ENCODE measurements at places on chromosomes 5 and 9. TPM values are rescaled to one million over a fixed set of nuclear protein-coding genes. Genes with fewer than 3 reads are reported as not detected.

- DNase-seq: no peak
Observed at GRCh38 chr5:35317586-35317985, 87.3 kb upstream of the PRLR start.

GRCh38 chr5:24773261-24773660 lies 128.5 kb upstream of the CDH10 start:
- no peak for DNase-seq

DNA sequence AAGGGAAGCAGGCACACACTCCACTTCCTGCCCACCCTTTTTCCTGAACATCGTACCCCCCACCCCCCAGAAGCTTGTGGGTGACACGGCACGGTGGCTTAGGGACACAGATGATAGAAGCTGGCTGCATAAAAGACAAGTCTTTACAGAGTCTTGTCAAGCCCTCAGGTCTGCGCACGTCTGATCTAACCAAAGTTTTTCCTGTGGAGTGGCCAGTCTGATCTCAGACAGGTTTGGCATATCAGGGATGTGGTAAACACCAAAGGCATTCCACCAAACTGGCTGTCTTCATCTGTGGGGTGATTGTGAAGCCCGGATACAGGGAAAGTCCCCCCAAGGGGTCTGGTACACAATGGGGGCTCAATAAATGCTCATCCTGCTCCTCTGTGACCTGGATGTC lies 50.0 kb downstream of the CRB2 start:
- DNase-seq: no peak

DNA sequence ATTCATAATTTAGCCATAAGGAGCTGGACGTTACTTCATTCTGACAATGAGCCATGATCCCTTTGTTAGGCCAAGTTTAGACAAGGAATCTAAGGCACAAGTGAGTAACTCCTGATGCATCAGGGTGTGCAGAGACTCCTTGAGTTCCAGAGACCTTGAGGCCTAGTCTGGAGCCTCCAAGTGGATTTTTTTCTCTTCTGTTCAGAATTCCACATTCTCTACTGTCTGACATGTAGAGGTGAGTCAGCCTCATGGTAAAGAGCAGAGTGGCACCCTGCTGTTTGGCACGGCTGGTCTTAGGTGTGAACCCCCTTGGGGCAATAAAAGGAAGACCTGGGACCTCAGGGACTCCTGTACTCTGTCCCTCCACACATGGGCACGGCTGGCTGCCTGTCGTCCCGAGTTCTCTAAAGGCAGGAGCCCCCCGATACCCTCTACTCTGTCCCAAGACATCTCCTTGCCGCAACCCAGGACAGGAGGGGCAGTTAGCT lies 22.0 kb upstream of the TGFBI start:
- no peak for DNase-seq

- no peak for DNase-seq
Observed at GRCh38 chr5:160703547-160704189, 148.3 kb downstream of the ATP10B start.

GRCh38 chr9:124776954-124777648 lies at the start of gene OLFML2A:
Gene OLFML2A, plus strand, starts transcription at chr9:124777133. Its CDS starts 138 bp downstream, at chr9:124777271.
- no peak for DNase-seq

DNA sequence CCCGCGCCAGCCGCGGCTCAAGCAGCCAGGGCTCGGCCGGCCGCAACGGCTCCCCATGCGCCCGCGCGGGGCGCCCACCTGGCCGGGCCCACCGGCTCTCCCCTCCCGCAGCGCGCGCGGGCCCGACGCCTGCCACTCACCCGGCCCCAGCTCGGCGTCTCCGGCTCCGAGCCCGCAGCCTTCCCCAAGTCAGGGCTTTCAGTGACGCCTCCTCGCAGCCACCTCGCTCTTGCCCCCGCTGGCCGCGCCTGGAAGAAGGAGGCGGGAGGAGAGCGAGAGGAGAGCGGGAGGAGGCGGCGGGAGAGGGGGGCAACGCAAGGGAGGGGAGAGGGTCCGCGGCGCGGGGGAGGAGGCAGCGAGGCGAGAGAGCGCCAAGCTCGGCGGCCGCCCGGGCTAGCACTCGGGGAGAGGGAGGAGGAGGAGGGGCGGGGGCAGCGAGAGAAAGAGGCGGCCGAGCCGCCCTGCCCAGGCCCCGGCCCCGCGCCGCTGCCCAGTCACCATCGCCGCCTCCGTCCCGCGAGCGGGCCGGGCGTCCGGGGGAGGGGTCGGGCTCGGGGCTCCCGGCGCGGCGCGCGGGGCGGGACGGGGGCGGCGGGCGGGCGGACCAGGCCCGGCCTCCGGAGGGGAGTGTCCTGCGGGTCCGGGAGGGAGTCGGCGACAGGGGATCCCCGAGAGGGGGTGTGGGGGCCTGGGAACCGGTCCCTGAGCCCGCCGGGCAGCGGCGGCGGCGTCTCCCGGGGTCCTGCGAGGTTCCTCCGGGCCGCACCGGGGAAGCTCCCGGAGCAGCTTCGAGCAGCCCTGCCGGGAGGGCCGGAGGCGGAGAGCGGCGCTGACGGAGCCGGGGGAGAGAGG lies at the start of gene LHFPL2:
Gene LHFPL2, minus strand, starts transcription at position 414 of the 852 bp plus-strand sequence. CDS start 138,559 bp downstream, outside the sequence.
- peak; percentile 87 for DNase-seq

DNA sequence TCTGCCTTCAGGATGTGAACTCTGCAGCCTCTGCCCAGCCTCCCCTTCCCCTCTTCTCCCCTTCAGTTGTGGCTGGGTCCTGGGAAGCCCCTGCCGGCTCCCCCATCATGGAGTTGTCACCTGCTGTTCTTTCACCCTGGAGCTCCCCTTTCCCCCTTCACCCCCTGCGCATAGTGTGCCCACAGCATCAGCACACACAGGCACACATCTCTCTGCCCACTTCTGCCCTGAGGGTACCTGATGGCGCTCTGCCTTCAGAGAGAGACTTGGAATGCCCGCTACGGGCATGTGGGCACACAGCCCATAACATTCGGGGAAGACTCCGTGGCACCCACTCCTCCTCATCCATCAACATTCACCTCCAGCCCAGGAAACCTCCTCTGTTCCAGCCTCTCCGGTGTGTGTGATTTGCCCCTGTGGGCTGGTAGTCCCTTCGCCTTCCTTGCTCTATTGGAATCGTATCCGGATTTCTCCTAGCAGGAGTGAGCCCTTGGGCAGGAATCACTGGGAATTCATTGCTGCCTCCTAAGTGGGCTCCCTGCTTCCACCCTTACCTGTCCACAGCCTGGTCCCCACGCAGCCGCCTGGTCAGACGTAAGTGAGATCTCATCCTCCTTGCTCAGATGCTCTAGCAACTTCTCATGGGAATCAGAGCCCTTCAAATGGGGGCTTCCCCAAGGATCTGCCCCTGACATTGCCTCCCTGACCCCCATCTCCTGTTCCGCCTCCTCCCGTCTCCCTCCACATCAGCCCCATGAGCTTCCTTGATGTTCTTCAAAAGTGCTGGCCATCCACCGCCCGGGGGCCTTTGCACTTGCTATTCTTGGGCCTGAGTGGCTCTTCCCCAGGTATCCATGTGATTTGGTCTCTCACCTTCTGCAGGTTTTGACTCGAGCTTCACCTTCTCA lies 61.5 kb upstream of the CTSL start:
- DNase-seq: no peak

GRCh38 chr5:1013238-1013947 lies 4.8 kb downstream of the NKD2 start:
- no peak for DNase-seq

DNA sequence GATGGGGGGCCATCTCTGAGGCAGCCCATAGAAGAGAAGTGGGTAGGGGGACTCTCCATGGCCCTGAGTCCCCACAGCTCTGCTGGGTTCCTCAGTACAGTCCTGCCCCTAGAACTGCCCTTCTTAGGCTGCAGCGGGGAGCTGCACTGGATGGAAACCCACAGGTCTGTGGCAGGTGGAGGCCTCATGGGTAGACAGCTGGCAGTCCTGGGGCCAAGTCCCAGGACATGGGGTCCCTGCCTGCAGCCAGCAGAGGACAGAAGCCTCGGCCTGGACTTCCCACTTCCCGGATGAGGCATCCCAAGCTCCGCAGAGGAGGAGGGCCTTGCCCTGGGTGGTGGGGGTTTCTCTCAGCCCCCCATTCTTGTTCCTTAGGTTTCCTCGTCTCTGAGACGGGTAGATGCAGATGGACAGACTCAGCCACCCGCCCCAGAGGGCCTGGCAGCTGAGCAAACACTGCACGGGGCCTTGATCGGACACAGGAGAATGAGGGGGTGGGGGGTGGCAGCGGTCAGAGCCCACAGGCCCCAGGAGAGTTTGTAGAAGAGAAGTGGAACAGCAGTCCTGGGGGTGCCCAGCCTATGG lies 153.8 kb downstream of the C9orf50 start:
- DNase-seq: no peak

DNA sequence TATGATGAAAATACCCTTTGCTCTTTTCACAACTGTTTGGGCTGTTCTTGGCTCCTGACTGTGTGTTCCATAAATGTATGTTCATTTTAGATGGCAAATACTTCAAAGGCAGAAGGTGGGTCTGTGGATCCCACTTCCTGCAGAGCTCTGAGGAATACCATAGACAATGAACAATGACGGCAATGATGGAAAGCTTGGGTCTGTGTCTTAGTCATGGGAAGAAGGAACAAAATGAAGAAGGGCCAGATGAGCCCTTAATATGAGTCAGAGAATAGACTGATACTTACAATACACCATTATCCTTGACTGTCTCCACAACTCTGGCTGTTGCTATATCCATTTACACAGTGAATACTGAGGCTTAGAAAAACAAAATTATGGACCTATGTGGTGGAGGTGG lies 126.0 kb downstream of the SLIT3 start:
- no peak for DNase-seq

- no peak for DNase-seq
Observed at GRCh38 chr9:98610711-98611110, 98.0 kb downstream of the GABBR2 start.

DNA sequence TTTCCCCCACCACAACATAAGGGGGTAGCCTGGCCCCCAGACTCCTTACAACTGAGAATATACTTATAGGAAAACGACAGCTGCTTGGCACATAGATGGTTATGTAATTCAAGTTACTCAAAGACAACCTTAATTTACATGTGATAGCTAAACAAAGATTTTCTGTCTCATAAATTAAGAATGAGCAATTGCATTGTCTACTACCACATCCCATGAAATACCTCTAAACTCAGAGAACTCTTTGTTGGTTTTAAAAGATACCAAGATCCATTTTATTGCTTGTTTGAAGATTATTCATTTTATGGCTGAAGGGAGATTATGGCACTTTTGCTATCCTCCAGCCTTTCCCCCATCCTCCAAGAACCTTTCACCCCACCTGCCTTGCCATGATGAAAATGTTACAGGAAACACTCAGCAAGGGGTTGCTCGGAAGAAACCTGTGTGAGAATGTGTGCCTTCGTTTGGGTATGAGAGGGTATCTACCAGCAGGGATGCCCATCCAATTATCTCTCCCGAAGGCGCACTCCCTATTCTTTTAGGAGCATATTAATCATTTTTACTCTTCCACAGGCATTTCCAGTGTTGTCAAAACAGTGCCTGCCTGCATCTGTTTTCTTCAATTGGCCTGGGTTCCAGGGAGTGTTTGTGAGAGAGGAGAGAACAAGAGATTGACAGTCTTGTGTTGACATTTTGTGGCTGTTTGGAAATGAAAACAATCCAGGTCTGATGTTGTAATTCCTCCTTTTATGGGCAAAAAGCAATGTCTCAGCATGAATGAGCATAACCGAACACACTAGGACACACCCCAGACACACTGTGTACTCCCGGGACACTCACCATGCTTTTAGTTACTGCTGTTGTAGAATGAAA lies 208.0 kb upstream of the ANKRD55 start:
- DNase-seq: no peak

DNA sequence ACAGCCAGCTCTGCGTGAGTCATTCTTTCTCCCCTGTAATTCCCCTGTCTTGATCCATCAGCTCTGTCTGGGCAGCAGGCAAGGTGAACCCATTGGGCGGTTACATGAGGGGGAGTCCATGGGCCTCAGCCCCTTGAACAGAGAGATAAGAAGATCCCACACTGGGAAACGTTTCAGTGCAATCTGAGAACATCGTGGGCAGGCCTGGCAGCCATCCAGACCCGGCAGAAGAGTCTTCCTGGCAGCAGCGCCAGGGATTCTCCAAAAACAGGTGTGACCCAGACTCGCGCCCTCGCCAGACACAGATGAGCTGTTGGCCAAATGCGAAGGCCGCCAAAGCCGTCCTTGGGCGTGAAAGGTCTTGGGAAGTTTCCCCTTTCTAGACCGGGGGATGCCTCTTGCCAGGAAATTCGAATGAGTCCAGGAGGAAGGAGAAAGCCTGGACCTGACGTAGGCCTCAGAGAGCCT lies 6.4 kb upstream of the SLC12A7 start:
- DNase-seq: no peak

DNA sequence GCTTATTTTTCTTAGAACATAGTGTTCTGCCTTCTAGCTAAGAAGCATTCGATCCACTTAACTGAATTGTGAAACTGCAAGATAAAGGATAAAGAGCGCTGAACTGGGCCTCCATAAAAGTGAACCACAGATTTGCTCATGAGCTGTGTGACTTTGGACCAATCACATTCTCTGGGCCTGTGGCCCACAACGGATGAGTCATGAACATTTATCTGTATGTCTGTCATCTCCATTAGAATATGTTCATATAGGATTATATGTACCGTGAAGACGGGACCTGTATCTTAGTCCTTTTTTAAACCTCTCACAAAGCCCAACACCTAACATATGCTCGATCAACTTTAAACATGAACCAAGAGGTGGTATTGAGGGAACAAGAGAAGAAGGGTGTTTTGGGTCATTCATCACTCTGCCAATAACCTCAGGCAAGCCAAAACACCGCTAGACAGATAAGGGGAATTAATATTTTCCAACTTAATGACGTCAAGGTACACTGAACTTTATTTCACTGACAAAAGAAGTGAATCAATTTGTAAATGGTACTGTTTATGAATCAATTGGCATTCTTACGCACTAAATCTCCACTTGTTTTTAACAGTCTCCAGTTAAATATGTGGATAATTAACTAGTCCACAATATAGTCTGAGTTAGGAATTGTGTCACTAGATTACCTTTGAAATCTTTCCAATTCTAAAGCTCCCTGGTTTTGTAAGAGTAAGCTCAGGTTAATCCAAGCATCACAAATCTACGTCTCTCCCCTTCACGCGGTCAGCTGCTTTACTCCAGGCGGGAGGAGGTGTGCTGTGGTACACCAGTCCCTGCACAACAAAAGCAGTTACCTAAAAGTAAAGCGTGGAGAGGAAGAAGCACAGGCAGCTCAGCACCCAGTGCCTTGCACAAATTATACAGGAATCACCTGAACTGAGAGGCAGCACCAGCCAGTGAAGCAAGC lies 1.6 kb downstream of the TMEM245 start:
- no peak for DNase-seq

Gene ECSCR
- 29.6 TPM for polyA plus RNA-seq

Gene TAF11L5
- not detected for polyA plus RNA-seq

Gene SHROOM1
- polyA plus RNA-seq: 2.8 TPM

Gene CARD6
- 1.8 TPM for polyA plus RNA-seq

Gene DRD1
- not detected for polyA plus RNA-seq

Gene PCSK5
- 11.3 TPM for polyA plus RNA-seq

Gene TAF11L4
- polyA plus RNA-seq: not detected

Gene PTGS1
- polyA plus RNA-seq: 4.7 TPM

Gene OBP2B
- not detected for polyA plus RNA-seq

Gene SUSD3
- 2.2 TPM for polyA plus RNA-seq

Gene HTR1A
- not detected for polyA plus RNA-seq

Gene GDA
- 0.30 TPM for polyA plus RNA-seq

Gene ZBED3
- 7.4 TPM for polyA plus RNA-seq
